ENCODE measurements at places on chromosomes 6 and 20. TPM values are rescaled to one million over a fixed set of nuclear protein-coding genes. Genes with fewer than 3 reads are reported as not detected.

RSPH3 gene
- 2.0 TPM for polyA plus RNA-seq

- DNase-seq = peak; percentile 28
These were observed 7.7 kb upstream of the C20orf203 start for GRCh38 chr20:32681175-32682084.

COQ3 gene
- 3.2 TPM for polyA plus RNA-seq

EFCAB8 gene
- polyA plus RNA-seq = not detected

- no peak for DNase-seq
These were observed 39.1 kb upstream of the PAK5 start for GRCh38 chr20:9877932-9878495.

- DNase-seq = no peak
These were observed 18.3 kb upstream of the UNC93A start for GRCh38 chr6:167272696-167273379.

NRN1 gene
- not detected for polyA plus RNA-seq

GRCh38 chr6:113564371-113565171 is 292.6 kb upstream of the MARCKS start:
- DNase-seq = no peak

CASS4 gene
- 5.5 TPM for polyA plus RNA-seq

DNA sequence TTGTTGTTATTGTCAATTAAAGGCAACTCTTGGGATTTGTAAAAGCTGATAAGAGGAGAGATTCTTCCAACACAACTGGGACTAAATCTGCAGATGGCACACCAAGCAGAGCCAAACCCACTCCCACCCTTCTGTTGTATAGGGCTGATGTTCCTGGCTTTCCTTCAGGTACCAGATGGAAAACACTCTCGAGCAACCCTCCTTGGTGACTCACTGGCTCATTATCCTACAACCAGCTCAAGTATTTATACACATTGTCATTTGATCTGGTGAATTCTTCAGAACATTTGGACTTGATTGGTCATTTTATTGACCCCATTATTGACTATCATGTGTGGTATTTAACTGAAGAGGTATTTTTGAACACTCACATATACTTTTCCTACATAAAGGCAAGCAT is 190.3 kb upstream of the PCSK2 start:
- DNase-seq = no peak

GRCh38 chr20:41889126-41889843 is 271.1 kb upstream of the CHD6 start:
- DNase-seq = no peak
